ENCODE measurements at places on chromosomes 16 and 17.
A peak's percentile ranks its signal among the peaks of the same experiment; 100 is the strongest.

DNA sequence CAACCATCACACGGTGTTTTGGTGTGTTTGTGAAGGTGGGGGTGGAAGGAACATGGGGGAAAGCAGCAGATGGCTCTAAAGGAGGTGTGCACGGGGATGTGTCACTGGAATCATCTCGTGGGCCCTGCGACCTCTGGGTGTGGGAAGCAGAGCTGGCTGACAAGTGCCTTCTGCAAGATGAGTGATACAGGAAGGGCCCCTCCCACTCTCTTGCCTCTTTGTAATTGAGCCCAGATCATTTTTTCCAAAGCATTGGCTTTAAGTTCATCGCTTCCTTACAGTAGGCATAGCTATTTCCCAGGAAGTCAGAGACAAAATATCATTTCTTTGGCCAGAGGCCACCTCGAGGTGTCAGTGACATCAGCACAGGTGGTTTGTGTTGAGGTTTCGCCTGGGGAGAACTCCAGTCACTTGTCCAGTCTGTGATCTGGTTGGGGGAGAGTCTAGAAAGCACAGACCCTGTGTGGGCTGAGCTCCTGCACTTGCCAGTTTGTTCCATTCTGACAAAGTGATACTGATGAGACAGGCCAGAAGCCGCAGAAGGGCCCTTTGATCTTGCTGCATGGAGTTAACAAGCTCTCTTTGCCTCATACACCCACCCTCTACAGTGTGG is 20.6 kb upstream of the SNTB2 start:
- DNase-seq: no peak

GRCh38 chr17:15999141-15999973 is at the start of the genes TTC19 and ZSWIM7:
Gene TTC19 (plus strand): TSS chr17:15999824. CDS start chr17:15999849, 25 bp downstream.
Gene ZSWIM7 (minus strand): TSS chr17:15999704. CDS start chr17:15999594, 110 bp downstream.
- peak; percentile 86 for DNase-seq

- DNase-seq: no peak
Observed at GRCh38 chr16:13995194-13995593, 75.2 kb downstream of the ERCC4 start.

DNA sequence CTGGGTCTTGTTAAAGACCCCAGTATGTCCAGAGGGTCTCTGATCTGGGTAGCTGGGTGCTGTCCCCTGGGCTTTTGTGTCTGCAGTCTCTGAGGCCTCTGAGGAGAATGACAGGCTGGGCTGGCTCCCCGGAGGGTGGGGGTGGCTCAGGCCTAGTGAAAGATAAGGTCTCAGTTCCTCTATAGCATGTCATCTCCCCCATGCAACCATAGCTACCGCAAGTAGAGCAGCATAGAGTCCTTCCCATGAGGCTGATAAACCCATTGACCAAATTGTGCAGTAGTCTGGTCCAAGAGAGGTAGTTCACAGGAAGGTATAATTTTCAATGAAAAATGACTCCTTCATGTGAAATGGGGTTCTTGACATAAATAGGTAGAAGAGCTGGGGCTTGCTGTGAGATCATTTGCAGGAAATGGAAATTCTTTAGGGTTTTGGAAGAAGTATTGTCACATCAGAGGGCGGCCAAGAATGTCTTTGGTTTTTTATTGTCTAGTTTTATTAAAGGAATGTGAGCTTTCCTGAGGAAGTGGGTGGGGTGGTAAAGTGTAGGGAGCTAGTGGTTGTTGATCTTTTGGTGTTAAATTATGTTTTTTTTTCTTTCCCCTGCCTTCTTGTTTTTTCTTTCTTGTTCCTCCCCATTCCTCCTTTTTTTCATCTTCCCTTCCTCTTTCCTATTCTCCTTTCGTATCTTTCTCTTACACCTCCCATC is 21.0 kb downstream of the SLC7A6OS start:
- no peak for DNase-seq

DNA sequence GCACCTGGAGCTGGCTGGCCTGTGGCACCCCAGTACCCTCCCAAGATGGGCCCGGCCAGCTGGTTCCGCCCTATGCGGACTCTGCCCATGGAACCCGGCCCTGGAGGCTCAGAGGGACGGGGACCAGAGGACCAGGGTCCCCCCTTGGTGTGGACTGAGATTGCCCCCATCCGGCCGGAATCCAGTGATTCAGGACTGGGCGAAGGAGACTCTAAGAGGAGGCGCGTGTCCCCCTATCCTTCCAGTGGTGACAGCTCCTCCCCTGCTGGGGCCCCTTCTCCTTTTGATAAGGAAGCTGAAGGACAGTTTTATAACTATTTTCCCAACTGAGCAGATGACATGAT is 12.0 kb downstream of the TBX21 start:
- DNase-seq: no peak

DNA sequence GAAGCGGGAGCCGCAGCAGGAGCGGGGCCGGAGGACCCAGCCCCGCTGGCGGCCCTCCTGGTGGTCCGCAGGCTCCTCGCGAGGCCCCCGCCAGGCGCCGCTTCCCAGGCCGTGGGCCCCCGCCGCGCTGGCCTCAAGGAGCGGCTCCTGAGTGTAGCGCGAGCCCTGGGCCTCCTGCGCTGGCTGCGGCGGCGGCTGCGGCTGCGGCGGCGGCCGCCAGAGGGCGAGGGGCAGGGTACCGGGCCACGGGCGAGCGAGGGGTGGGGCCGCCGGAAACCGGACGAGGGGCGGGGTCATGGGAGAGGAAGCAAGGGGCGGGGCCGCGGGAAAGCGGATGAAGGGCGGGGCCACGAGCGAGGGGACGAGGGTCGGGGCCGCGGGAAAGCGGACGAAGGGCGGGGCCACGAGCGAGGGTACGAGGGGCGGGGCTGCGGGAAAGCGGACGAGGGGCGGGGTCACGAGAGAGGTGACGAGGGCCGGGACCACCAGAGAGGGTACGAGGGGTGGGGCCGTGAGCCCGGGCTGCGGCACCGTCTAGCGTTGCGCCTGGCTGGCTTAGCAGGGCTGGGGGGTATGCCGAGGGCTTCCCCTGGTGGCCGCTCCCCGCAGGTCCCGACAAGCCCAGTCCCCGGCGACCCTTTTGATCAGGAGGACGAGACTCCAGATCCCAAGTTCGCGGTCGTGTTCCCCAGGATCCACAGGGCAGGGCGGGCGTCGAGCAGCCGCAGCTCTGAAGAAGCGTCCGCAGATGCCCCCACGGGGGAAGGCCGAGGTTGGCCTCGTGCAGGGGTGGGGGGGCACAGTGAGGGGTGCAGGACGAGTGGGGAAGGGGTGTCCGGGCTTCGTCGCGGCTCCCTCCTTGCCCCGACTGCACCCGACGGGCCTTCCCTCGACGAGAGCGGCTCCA is 1.7 kb downstream of the MYO15B start:
- DNase-seq: peak; percentile 86

- no peak for DNase-seq
Observed at GRCh38 chr16:80703131-80704071, 101.0 kb downstream of the CDYL2 start.

GRCh38 chr16:50025537-50025931 is 509 bp downstream of the CNEP1R1 start:
- no peak for DNase-seq

GRCh38 chr16:11677959-11678881 is 10.0 kb downstream of the SNN start:
- DNase-seq: no peak

DNA sequence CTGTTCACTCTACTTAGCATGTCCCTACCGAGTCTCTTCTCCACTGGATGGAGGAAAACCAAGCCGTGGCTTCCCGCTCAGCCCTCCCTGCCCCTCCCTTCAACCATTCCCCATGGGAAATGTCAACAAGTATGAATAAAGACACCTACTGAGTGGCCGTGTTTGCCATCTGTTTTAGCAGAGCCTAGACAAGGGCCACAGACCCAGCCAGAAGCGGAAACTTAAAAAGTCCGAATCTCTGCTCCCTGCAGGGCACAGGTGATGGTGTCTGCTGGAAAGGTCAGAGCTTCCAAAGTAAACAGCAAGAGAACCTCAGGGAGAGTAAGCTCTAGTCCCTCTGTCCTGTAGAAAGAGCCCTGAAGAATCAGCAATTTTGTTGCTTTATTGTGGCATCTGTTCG is 2.8 kb upstream of the LPCAT2 start:
- DNase-seq: no peak

- DNase-seq: no peak
Observed at GRCh38 chr17:61862105-61862574, 1.2 kb downstream of the BRIP1 start.

GRCh38 chr17:74860229-74860871 is 665 bp upstream of the GRIN2C start:
- DNase-seq: no peak

DNA sequence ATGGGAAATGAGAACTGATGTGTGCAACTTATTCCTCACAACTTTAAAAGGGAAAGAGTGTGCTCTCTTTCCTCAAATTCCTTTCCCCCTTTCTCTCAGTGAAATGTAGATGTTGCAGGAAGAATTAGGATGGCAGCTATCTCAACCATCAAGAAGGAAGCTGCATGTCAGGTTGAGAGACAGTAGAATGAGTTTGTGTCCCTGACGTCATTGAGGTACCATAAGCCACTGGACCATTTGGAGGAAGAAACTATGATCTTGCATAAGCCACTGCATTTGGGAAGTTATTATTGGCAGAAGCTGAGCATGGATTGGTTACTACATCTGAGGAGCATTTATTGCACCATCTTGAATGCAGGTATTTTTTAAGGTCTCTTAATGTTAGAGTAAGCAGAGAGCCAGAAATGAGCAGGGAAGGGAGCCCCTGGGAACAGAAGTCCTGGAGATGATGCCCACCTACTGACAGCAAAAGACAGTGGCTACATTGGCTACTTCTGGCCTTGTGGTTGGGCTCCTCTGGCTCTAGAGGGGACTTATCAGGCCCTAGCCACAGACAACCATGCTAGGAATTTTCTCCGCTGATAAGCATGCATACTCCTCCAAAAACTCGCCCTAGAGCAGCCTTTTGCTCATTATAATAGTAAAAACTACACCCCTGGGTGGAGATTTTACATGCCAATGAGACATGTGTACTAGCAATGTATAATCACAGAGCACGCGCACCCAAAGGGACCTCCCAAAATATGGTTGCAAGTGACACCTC is 249.0 kb upstream of the SALL1 start:
- no peak for DNase-seq

DNA sequence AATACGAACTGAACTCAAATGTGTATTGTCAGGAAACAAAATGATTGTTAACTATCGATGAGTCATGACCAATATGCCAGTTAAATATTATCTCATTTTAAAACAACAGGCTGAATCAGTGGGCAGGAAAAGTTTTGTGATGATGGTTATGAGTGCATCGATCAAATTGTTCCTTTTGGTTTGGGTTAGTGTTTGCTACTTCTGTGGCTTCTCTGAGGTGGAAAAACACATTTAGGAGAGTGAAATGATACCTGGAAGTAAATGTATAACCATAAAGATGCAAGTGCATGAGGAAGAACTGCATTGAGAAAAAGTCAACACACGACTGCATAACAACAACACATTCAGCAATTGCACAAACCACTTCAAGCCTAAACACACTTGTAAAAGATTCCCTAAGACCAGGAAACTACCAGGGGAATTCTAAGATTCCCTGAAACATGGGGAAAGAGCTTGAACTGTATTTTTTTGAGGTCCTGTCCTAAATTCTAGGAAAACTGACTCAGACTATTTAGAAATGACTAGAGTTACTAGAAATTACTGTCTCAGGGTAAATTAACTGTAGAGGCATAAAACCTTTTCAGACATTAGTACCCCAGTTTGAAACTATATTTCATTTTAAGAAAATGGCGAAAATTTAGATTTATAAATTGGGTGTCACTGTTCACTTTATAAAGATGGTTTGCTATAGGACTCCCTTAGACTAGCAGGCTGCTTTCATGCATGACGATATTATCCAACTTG is 44.8 kb downstream of the CDYL2 start:
- DNase-seq: no peak

- DNase-seq: no peak
Observed at GRCh38 chr16:31134091-31134571, 1.4 kb downstream of the PRSS8 start.

- no peak for DNase-seq
Observed at GRCh38 chr16:71440669-71441347, 1.0 kb downstream of the TLE7 start.

GRCh38 chr17:63774141-63774968 is at the start of gene DDX42:
Gene DDX42 (plus strand): TSS chr17:63774170. CDS start chr17:63787050, 12,880 bp downstream.
- peak; percentile 24 for DNase-seq

DNA sequence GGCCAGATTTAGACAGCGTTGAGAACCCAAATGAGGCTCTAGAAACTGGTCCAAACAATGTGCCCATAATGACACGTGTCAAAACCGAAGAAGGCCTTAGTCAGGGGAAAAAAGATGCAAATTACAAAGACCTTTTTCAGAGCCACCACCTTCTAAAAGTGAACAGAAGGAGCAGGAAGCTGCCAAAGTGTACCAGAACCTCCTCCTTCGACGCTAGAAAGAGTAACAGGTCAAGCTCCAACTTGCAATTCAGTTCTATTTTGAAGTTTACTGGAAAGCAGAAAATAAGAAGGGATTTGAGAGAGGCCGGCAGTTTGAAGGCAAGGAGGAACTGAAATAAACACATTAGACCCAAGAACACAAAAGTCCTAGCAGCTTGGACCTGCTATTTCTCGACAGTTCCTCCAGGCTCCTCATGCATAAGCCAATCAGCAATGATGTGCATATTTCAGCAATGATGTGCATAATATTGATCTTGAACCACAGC is 61.8 kb downstream of the XYLT1 start:
- no peak for DNase-seq

GRCh38 chr17:1486802-1487695 is 5.4 kb downstream of the MYO1C start:
- DNase-seq: no peak

- no peak for DNase-seq
Observed at GRCh38 chr17:28961391-28961790, 10.1 kb upstream of the PHF12 start.

- no peak for DNase-seq
Observed at GRCh38 chr16:57140931-57141668, 44.7 kb downstream of the PSME3IP1 start.

GRCh38 chr16:23857881-23858269 is 22.1 kb downstream of the PRKCB start:
- no peak for DNase-seq

DNA sequence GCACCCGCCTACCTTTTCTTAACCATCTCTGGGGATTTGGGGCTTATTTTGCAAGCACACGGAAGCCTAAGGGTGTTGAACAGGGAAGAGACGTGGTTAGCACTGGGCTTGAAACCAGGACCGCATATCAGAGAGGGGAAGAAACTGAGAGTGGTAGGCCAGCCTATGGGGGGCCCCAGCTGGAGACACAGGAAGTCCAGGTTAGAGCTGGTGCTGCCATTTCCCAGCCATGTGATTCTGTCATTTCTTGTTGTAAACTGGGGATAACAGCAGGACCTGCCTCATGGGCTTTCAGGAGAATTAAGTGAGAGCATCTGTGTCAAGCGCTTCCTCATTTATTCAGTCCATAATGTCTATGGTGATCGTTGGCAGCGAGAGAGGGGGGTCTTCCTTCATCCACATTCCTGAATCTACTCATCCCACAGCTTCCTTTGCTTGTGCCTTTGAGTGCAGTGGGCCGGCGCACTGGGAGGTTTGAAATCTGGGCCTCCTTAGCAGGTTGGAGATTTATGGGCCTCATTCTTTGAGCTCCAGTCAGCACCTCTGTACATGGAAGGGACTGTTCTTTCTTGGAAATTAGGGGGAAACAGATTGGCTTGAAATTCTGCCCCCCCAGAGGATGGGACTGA is 20.1 kb downstream of the NKD1 start:
- DNase-seq: no peak

GRCh38 chr17:34895383-34895782 is 65.9 kb downstream of the CCT6B start:
- DNase-seq: no peak
